Renal cortex interstitium (tissue), 15 donors: ENCODE measurements at places on chromosomes 13 and 19.

- no peak for DNase-seq
Observed at GRCh38 chr19:45953676-45954075, 20.0 kb downstream of the NOVA2 start.

GRCh38 chr19:12660980-12661379 is 5.6 kb downstream of the MAN2B1 start:
- DNase-seq: no peak

GRCh38 chr13:39612023-39612637 is 9.1 kb upstream of the LHFPL6 start:
- peak; percentile 41 for DNase-seq

DNA sequence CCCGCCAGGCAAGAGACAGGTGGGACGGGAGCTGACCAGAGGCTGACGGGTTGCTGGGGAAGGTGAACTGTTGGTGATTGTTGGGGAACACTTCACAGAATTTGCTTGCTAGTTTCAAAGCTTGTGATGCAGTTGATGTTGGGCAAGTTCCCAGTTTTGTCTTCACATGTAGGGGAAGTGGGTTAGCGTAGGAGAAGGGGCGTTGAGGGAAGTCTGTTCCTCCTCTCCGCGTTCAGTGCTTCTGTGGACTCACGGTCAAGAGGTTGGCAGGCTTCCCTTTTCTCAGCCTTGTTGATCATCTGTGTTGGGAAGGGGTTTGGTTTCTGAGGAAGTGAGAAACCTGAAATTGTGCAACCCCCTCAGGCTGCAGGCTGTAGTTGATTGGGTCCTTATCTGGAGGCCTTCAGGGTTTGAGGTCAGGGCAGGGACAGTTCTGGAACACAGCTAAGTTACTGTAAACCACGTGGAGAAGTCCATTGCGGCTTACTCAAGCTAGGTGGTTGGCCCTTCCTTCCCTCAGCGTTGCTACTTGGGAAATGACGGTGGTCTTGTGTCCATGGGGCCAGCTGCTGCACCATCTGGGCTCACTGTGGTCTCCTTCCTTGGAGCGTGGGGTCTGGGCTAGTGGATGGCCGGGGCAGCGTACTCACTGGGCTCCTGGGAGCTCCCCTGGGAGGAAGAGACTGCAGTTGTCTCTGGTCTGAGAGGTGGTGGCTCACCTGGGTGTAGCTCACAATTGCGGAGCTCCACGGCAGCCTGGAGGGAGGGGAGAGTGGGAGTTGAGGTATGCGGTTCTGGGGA is 7.5 kb downstream of the RPS9 start:
- no peak for DNase-seq

DNA sequence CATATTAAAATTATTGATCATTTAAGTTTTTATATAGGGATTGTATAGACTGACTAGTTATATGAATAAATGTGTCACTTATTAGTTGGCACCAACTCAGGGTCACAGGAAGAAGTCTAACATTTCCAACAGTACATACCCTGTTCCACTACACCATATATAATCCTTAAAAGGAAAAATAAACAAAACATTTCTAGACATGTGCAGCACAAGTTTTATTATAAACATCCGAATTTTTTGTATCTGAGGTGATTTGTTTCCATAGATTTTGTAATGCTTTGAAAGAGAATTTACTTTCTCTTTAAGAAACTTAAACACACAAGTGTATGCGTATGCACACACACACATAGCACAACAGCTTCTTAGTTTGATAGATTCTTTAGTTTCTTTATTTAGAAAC is 418.6 kb upstream of the GPC6 start:
- no peak for DNase-seq

- DNase-seq: no peak
Observed at GRCh38 chr19:54429545-54430227, 14.4 kb downstream of the TTYH1 start.

- no peak for DNase-seq
Observed at GRCh38 chr19:38647966-38648768, 718 bp downstream of the ACTN4 start.

GRCh38 chr13:93755341-93755740 is 528.7 kb downstream of the GPC6 start:
- no peak for DNase-seq

DNA sequence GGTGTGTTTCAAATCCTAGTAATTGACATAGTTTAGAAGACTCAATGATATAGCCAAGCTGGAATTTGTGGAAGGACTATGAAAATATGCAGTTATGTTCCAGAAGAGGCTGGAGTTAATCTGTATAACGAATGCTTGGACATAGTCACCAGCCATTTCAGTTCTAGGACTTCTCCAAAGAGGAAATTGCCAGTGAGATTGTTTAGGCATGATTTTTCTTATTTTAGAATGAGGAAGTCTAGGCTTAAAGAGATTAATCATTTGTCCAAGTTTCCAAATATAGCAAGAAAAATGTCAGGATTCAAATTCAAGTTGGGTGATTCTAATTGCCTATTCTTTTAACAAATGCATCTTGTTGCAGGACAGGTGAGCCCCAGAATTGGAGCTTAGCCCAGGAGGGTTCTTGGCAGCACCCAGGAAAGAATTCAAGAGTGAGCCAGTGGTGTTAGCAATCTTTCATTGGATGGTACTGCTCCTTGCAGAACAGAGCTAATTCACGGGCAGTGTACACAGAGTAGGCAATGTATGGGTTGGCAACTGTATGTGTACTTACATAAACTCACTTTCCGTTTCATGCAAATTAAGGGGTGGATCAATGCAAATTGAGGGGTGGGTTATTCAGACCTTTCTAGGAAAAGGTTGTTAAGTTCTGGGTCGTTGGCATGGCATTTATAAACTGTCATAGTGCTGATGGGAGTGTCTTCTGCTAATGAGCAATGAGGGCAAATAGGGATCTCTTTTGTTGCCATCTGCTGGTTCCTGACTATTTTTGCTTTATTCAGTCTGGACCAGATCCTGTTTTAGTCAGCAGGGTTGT is 763.1 kb upstream of the SLITRK1 start:
- DNase-seq: no peak

DNA sequence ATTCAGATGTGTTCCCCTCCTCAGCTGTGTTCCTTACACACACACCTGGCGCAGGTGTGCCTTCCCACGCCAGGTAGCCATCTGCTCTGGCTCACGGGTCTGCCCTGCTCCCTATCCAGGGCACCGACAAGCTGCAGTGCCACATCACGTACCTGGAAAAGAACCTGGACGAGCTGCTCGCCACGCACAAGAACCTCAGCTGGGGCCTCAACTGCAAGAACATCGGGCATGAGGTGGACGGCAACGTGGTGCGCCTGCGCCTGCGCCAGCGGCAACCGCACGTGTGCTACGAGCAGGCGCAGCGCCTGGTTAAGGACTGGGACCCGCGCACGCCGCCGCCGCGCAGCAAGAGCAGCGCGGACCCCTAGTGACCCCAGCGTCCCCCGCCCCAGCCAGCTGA is 26.5 kb upstream of the CASP14 start:
- DNase-seq: no peak

GRCh38 chr19:33301900-33302174 is 497 bp downstream of the CEBPA start:
- no peak for DNase-seq

DNA sequence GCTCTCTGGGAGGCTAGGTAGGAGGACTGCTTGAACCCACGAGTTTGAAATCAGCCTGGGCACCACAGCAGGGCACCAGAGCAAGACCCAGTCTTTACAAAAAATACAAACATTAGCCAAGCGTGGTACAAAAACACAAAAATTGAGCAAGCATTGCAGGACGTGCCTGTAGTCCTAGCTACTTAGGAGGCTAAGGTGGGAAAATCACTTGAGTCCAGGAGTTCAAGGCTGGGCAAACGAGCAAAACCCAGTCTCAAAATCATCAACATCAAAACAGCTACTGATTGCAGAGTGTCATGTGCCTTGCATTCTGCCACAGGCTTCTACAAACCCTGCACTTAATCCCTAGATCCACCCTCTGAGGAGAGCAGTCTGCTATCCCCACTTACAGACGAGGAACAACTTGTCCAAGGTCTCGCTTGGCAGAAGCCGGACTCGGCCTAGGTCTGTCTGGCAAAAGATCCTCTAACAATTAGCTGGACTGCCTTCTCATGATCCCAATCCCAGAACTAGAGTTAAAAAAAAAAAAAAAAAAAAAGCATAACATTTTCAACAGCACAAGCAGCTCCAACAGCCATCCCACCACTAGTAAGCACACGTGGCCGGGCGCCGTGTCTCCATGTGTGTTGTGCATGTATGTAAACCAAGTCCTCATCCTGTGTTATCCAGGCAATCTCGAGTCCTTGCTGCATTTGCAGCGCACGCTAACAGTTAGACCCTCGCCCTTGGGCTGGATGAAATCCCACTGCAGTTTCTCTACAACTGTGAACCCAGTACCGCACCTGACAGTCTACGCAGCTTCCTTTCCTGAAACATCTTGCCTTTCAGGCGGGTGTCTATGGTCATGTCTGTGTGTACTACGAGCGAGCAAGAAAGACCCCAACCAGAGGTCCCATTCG is 2.0 kb downstream of the PPP6R1 start:
- no peak for DNase-seq

- peak; percentile 84 for DNase-seq
Observed at GRCh38 chr19:49142866-49143335, 12.3 kb downstream of the HRC start.

- no peak for DNase-seq
Observed at GRCh38 chr13:71045101-71045500, 821.9 kb downstream of the DACH1 start.

DNA sequence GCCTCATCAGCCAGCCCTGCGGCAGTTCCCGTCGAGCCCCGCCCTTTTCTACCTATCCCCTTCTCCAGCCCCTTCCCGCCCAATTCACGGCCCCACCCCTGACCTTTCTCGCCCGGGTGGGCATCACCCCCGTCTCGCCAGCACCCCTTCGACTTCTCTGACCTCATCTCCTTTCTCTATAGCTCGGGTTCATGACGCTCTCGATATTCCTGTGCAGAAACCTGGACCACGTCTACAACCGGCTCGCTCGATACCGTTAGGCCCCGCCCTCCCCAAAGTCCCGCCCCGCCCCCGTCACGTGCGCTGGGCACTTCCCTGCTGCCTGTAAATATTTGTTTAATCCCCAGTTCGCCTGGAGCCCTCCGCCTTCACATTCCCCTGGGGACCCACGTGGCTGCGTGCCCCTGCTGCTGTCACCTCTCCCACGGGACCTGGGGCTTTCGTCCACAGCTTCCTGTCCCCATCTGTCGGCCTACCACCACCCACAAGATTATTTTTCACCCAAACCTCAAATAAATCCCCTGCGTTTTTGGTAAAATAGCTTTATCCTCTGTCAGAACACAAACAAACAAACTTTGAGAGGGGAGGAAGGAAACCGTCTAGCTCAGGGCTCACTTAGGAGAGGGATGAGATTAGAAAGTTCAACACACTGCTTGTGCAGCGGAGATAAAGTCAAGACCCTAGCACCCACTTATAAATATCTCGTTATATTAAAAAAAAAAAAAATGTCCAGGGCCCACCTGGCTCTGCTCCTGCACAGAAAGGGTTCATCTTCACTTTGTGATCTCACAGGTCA is 5.1 kb downstream of the CD37 start:
- DNase-seq: peak; percentile 45

- no peak for DNase-seq
Observed at GRCh38 chr13:83881140-83881684, 1.1 kb downstream of the SLITRK1 start.

- no peak for DNase-seq
Observed at GRCh38 chr13:76499891-76500290, 386.3 kb downstream of the KCTD12 start.

DNA sequence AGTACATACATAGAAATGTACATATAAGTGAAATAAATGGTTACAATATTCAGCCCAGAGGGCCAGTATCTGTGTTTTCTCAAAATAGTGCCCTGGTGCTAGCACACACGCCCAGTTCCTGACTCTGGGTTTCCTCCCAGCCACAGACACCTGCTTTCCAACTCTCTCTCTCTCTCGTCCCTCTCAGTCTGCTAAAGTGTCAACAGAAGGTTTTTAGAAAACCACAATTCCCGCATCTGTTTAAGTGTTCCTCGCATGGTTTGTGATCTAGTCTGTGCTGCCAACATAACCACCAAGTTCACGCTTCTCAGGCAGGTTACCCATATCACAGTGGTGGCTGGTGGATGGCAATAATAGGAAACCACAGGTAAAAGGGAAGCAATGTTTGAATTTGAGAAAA is 17.8 kb upstream of the UPF3A start:
- DNase-seq: no peak

- no peak for DNase-seq
Observed at GRCh38 chr19:47542030-47542475, 27.2 kb upstream of the NAPA start.

DNA sequence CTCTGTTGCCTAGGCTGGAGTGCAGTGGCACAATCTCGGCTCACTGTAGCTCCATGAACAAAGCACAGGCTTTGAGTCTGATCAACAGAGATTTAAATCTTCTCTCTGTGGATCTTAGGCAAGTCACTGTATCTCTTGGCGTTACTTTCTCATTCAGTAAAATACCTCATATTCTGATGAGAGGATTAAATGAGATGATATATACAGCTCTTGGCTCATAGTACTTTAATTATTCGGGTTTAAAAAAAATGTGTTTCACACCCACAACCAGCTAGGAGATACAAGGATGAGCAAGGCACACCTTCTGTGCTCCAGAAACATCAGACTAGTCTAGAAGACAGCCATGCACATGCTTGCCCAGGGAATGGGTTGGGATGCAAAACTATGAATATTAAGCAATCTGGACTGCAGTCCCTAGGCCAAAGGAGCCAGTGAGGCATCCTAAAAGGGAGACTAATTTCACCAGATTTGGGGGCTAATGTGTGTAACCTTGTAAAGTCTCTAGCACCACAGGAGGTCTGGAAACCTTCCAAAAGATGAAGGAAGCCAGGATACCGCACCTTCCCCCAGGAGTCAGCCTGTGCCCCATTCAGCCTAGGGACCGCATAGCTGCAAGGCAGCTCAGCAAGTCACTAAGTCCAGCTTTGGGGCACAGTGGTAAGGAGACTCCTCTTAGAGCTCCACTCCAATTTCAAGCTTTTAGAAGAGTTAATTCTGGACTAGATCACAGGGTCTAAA is 2.5 kb downstream of the VPS36 start:
- DNase-seq: no peak

GRCh38 chr13:46521921-46522747 is 30.8 kb upstream of the LRCH1 start:
- no peak for DNase-seq

DNA sequence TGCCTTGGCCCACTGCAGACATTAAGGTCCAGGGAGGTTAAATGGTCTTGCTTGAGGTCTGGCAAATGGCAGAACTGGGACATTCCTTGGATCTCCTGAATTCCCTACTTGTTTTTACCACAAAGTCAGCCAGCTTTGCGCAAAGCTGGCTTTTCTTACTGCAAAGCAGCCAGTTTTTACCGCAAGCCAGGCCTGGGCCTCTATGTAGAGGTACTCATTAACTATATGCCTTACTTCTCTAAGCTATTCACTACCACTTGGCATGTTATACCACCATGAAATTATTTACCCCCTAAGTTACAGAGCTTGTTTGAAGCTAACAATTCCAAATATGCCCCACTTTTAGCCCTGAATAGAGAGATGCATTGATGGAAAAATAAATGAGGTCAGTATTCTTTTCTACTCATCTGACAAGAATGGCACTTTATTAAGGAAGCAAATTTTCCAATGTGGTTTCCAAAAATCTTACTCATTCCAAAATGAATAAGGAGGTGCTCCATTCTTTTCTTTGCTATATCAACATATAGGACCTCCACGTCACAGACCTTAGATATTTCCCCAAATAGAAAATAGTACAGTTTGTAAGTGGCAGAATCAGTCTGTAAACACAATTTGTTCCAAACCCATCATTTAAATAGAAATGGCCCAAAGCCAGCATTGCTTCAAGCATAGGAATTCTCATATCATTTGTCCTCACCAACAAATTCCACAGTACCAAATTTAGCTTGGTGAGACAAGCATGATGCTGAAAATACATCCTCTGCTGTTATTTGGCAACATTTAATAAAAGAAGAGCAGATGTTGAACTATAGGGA is 143.9 kb upstream of the TSC22D1 start:
- no peak for DNase-seq
